A549 treated with GW870086 at 1 μM for 4 hours (cell line): ENCODE measurements at places on chromosomes 16 and 17. TPM values are rescaled to one million over a fixed set of nuclear protein-coding genes. Genes with fewer than 3 reads are reported as not detected.

The KRTAP3-1 gene
- not detected in 5 replicates for total RNA-seq

The WFDC1 gene
- 0.22 TPM in 1 of 5 replicates, not detected in the others for total RNA-seq

The SLFN12 gene
- total RNA-seq, result 0.08 TPM in 1 of 5 replicates, not detected in the others

The DPEP2 gene
- total RNA-seq, result not detected in 5 replicates

The CPHXL2 gene
- not detected in 5 replicates for total RNA-seq

The DNAI2 gene
- total RNA-seq, result not detected in 5 replicates

The KCNJ2 gene
- 0.03 to 0.07 TPM (median 0.05 TPM) in 5 replicates for total RNA-seq
